ENCODE measurements at places on chromosomes 2 and 18.
A peak's percentile ranks its signal among the peaks of the same experiment; 100 is the strongest.

- no peak for DNase-seq
These were observed 469.3 kb downstream of the METTL4 start for GRCh38 chr18:2102022-2102421.

DNA sequence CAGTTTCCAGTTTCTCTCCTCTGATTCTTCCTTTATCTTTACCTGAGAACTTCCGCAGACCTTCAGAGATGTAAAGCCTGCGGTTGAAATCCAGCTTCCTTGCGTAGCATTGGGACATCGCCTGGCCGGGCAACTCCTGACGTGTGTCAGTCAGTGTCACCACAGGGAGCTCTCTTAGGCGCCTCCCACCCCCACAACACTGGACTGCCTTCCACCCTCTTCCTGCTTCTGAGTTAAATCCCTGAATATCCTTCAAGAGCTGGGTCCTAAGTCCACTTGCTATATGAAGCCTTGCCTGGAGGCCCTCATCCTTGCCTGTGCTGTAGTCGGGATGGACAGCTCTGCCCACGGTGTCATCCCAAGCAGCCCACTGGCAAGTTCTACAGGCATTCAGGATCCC, 179.4 kb downstream of the SEPTIN10 start:
- DNase-seq: no peak

GRCh38 chr2:111157071-111157661, 36.5 kb downstream of the BCL2L11 start:
- no peak for DNase-seq

DNA sequence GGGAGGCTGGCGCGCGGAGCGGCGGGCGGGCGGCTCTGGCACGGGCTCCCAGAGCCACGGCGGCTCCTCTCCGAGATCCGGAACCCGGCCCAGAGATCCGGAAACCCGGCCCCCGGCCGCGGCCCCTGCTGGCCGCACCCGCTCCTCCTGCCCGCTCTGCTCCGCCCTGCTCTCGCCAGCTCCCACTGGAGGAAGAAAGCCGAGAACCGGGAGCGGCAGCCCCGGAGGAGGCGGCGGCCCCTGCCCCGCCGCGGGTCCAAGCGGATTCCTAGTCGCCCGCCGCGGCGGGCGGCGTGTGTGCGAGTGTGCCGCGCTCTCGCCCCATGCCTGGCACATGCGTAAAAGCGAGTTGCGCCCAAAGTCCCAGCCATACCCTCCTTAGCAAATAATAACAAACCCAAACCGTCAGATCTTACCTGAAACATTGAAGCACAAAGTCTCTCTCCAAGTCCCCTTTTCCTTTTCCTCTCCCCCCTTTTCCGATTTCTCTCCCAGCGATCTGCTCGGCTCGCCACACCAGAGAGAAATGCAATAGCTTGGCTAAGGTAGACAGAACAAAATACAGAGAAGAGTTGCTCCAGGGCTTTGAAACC, 108.7 kb upstream of the KCTD1 start:
- DNase-seq: peak; percentile 44

DNA sequence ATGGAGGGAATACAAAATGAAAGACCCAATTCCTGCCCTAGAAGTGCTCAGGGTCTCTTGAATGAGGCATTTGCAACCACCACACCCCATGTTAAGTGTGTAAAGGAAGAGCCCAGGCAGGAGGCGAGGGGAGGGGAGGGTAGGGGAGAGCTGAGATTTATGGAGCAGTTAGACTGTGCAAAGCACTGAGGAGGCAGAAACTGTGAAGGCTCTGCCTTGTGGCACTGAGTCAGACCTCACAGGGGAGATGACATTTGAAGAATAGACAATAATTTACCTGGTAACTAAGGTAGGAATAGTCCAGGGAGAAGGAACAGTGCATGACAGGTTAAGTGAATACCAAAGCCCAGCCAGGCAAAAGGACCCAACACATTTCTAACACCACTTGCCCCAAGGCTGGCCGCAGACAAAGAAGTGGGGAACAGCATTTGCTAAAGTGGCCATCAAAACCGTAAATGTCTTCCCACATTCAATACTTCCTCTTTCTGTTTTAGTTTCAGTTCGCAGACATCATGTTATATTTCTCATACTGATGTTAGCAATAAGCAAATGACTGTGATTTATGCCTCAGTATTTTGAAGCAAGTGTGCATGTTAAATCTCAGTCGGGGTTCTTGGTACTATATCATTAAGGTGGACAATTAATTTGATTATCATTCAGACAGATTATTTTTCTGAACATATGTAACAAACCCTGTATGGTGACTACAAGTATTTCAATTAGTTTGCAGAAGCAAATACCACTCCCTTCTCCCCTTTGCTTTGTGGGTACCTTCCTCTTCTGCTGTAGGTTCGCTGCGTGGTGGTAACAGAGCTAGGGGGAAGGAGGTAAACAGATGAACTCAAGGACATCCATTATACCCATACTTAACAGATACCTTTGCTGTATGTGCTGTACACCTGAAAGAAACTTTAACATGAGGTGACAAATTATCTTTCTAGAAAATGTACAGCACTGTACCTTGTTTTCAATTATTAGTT, 27.5 kb downstream of the CDH20 start:
- DNase-seq: no peak

DNA sequence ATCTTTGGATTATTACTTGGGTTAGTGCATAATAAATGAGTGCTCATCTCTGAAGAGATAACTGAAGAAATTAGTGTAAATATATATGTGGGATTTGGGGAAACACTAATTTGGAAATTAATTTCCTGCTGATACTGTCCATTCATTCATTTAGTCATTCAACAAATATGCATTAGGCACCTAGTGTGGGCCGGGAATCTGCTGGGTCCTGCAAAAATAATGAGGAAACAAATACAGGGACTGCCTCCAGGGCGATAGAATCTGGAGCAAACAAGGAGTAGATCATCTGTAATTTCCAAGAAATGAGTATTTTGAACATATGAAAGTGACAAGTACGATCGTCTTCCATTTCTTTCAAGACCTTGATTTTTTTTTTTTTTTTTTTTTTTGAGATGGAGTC, 203.7 kb upstream of the LYPD1 start:
- no peak for DNase-seq

GRCh38 chr2:56449002-56449431, 265.2 kb downstream of the CCDC85A start:
- DNase-seq: no peak

GRCh38 chr2:130726614-130727180, 2.2 kb upstream of the GPR148 start:
- DNase-seq: no peak

DNA sequence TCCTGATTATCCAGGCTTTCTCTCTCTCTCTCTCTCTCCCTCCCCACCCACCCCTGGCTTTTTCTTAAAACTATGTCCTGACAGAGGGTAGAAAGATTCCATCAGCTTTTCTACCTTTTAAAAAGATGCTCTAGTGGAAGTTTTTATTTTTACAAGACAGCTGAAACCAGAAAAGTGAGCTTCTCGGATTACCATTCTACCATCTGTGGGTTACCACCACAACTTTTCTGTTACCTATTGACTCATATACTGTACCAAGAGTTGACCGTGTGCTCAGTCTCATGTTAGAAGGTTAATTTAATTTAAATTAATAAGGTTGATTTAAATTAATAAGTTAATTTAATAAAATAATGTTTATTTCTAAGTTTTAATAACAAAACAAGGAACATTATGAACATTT, 137.6 kb downstream of the UPP2 start:
- DNase-seq: no peak

GRCh38 chr2:196546151-196546919, 93.2 kb upstream of the CCDC150 start:
- DNase-seq: no peak

DNA sequence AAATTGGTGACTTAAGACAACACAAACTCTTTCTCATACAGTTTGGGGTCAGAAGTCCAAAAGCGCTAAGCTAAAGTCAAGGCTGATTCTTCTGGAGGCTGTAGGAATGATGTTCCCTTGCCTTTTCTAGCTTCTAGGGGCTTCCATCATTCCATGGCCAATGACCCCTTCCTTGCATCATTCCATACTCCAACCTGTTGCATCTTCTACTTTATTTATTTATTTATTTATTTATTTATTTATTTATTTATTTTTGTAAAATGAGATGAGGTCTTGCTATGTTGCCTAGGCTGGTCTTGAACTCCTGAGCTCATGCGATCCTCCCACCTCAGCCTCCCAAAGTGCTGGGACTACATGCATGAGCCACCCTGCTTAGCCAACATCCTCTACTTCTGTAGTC, 44.7 kb upstream of the C1D start:
- DNase-seq: no peak

GRCh38 chr18:22257022-22257543, 87.7 kb downstream of the GATA6 start:
- DNase-seq: no peak

- no peak for DNase-seq
These were observed 248.8 kb downstream of the PLCL1 start for GRCh38 chr2:198053148-198053547.

DNA sequence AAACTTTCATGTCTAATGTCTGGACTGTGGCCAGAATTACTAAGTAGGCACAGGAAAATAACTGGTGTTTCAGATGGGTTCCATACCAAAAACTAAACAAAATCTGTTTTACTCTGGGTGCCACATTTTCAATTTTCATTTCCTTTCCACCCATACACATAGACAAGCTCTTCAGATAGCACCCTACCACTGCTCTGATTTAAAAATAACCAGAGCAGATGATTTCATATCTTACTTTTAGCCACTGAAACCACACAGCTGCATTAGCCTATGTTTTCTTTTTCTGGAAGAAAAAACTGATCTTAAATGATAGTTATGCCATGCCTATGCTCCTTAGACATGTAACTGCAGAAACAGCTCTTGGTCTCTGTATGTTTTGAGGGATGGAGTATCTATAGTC, 647.6 kb downstream of the CPS1 start:
- DNase-seq: no peak

DNA sequence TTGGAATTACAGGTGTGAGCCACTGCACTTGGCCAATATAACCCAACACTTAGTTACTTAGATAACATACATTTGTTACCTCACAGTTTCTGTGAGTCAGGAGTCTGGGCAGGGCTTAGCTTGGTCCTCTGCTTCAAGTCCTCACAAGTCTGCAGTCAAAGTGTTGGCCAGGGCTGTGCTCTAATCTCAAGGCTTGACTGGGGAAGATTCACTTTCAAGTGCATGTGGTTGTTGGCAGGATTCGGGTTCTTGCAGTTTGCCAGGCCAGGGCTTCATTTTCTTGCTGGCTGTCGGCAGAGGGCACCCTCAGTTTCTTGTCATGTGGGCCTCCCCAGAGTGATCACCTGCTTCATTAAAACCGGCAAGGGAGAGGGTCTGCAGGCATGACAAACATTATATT, 103.7 kb downstream of the SLC4A3 start:
- DNase-seq: no peak

DNA sequence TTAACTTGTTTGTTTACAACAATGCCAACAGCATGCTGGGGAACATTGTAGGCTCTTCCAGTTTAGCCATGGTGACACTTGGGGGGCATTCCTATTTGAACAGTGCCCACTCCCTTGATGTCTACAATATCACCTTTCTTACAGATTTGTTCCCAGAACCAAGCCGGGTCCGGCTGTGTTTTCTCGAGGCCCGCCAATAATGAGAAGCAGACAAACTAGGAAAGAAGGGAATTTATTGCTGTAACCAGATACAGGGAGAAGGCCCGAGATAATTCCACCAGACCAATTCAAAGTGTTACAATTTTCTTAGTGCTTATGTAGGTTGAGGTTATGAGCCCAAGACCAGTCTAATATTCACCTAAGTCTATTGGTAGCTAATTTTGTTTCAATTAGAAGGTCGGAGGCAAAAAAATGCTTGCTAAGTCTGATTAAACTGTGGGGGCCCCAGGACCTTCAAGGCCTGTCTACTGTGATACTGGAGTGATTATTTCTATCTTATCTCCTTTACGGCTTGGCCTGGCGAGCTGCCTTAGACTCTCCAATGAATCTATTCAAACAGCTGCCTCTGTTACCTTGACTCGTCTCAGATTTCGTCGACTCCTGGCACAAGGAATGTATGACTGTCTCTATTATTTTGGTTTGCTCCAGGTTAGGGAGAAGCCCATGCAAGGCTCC, 59.1 kb upstream of the PSME4 start:
- no peak for DNase-seq

DNA sequence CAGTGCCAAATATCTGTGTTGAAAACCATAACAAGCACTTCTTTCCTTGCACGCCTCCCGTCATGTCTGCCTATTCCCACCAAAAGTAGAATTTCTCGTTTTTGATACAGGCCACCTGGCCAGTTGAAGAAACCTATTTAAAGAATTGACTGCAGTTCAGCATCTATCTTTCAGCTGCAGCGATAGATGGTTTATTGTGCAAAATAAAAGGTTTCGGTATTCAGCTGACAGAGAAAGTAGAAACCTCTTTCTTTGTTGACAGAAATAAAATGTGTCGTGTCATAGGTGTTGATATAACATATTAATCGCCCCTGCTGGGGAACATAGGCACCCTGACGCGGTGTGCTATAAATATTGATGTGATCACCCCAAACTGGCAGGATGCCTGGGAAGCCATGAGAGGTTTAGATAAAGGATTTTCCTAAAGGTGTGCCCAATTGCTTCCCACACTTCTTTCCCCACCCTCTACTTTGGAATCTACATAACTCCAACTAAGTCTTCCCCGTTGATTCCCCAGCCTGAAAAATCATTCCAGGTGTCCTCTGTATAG, 570.4 kb downstream of the CCDC85A start:
- DNase-seq: no peak

GRCh38 chr2:146826388-146826787, 1018.4 kb upstream of the ACVR2A start:
- no peak for DNase-seq

DNA sequence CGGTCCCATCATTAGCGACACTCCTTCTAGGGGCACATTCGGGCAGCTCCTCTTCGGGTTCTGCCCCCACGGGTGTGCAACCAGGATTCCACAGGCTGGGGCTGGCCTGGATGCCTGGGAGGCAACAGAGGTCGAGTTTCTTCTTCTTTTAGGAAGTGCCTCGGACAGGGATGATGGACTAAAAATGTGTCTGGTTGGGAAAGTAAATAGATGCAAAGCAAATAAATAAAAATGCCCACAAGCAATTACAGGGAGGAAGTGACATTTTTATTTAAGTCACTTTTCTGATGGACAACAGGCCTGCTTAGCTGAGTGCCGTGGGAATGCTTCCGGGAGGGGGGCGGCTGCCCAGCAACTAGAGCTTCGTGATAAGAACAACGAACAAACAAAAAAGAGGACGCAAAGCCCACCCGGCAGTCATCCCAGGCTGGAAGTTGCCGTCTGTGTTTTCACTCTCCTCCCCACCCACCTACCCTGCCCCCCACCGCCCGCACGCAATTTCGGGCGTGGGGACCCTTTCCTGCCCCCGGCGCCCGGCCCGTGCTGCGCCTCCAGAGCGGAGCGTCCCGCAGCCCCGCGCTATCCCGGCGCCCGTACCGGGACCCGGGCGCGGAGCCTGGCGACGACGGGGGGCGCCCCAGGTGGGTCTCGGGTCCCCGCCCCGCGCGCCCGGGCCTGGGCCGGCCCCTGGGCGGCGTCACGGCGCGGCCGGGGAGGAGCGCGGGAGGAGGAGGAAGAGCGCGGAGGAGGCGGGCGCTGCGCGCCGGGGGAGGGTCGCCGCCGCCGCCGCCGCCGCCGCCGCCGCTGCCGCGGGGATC, 412 bp upstream of the NCK2 start:
- no peak for DNase-seq
